IPS DF 19.7 (cell line): ENCODE measurements at places on chromosomes 12 and 14.

- DNase-seq = no peak
Observed at GRCh38 chr14:56328021-56328420, 209.8 kb downstream of the PELI2 start.

- DNase-seq = no peak
Observed at GRCh38 chr12:11136075-11136474, 1.6 kb upstream of the TAS2R30 start.

DNA sequence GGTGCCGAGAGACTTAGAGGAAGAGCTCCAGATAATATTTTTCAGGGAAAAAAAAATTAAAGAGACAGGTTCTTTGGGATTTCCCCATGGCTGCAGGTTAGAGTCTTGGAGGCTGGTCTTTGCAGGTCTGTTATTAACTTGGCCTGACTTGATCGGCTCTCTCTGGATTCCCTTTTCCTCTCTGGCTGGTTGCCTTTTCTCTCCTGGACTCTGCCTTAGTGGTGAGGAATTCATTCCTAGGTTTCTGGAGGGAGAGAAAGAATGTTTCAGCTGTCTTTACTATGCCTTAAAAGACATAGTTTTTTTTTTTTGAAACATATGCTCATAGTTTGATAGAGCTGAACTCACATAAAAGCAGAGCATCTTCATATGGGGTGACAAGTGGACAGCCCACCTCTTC lies 336.3 kb downstream of the BMP4 start:
- DNase-seq = no peak

DNA sequence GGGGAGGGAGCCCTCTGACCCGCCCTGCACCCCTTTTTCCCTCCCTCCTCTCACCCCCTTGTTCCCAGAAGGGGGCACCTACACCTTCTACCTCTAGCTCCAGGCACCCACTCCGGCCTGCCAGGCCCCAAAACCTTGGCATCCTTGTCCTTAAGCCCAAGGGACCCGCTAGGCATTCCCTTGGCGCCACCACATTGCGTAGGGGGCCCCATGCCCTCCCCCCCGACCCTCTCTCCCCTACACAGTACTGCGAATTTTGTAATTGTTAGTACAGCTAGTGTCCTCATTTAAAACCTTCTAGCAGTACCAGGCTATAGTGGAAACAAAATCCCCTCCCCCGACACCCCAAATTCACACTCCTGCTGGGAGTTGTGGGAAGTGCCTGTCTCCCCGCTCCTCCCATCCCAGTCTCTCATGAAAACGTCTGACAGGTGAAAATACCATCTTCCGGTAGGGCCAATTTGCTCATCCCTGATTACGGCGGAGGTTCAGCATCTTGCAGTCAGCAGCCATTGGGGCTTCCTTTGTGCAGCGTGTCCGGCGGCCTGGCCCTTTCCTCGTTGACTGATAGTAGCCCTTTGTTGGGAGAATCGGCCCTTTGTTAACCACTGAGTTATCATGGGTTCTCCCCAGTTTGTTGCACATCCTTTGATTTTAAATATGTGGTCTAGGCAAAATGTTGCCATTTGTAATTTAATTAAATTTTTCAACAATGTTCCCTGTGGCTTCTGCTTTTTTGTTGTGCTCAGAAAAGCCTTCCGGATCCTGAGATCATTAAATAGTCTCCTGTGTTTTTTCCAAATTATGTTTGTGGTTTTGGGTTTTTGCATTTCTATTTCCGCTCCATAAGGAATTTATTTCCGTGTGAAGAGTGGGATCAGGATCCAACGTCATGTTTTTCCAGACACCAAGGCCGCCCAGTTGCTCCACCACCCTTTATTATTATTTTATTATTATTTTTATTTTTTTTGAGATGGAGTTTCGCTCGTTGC lies 7.9 kb upstream of the CEP170B start:
- DNase-seq = no peak

GRCh38 chr12:38138225-38139221 lies 178.1 kb upstream of the ALG10B start:
- DNase-seq = peak; percentile 1

GRCh38 chr14:23379366-23380196 lies 2.7 kb downstream of the CMTM5 start:
- DNase-seq = no peak

DNA sequence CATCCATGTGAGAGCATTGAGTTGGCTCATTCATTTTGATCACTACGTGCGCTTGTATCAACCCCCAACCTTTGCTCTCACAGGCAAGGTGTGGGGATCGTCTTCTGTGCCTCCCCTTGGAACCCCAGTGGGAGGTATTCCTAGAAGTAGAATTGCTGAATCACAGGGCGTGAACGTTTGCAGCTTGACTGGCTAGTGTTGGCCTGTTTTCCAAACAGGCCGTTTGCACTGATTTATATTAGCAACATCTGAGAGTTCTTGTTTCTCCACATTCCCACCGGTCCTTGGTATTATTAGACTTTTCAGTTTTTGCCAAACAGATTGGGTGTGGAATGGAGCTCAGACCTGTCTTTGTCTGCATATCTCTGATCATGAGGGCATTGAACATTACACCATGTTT lies 288.6 kb upstream of the PWP1 start:
- no peak for DNase-seq

GRCh38 chr12:5160827-5161226 lies 117.1 kb downstream of the KCNA5 start:
- DNase-seq = no peak

DNA sequence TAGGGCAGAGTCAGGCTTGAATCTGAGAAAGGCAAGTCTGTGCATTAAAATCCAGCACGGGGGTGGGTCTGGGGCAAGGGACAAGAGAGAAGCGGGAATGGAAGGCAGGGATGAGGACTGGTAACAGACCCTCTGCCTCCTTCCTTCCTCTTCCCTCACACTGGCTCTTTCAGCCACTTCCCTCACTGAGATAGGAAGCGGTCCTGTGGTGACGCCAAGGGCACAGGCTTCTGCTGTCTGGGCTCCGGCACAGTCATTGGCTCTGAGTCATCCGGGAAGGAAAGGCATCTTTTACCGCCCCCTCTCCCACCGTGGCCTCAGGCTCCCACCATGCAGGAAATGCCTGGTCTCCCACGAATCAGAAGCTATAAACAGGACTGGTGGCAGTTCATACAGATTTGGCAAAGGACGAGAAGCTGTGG lies 70.2 kb downstream of the ETV6 start:
- DNase-seq = no peak
